Mucosa of gallbladder (tissue), 1 donor: ENCODE measurements at places on chromosomes 16 and 17.

- DNase-seq: no peak
Observed at GRCh38 chr16:27123795-27124409, 57.2 kb downstream of the C16orf82 start.

DNA sequence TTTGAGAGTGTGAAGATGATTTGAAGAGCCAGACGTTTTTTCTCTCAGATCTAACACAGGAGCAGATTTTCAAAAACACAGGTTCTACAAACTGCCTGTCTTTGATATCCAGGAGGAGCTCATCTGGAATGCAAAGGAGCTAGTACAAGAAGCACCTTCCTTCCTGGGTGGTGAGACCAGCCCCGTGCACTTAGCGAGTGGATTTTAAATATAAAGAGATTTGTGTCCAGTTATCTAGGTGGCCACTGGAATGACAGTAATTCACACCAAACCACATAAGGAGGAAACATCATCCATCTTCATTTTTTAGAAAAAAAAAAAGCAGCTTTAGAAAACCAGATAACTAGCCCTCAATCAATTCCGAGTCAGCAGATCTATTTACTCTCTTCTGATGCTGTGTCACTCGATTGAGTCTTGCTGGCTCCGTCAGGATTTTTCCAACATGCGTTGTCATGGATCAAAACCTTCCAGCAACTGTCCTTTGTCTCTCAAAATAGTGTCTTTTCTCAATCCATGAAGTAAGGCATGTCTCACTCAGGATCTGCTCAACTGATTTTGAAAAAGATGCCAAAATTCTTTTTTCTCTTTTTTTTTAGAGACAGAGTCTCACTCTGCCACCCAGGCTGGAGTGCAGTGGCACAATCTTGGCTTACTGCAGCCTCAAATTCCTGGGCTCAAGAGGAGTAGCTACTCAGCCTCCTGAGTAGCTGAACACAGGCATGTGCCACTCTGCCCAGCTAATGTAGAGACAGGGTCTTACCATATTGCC is 451.2 kb upstream of the PSMD7 start:
- no peak for DNase-seq

GRCh38 chr17:74108126-74108705 is 95.3 kb upstream of the RPL38 start:
- DNase-seq: no peak

GRCh38 chr16:27556471-27556870 is 6.5 kb downstream of the KATNIP start:
- no peak for DNase-seq
